Activated CD8-positive, alpha-beta memory T cell treated with anti-CD3 and anti-CD28 coated beads for 48 hours (primary cell): ENCODE measurements at places on chromosomes 11 and 22.

- no peak for DNase-seq
These were observed 19.7 kb downstream of the RAB30 start for GRCh38 chr11:83051760-83052671.

DNA sequence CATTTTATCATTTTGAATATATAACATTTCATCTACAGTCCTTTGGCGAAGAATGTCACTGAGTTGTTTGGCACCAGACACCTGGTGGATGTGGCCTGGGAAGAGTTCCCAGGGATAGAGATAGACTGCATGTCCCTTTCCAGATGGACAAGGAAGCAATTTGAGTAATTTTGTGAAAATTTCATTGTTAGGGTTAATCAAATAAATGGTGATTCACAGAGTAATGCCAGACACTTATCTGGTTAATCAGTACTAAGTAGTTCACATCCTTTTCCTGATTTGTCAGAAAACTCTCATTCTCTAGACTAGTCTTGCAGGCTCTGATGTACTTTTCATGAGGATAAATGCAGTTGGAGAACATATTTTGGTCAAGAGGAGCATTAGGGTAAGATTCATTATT lies 41.6 kb downstream of the NAALAD2 start:
- no peak for DNase-seq

GRCh38 chr11:34358728-34359547 lies 1.1 kb upstream of the ABTB2 start:
- DNase-seq = peak; percentile 28

GRCh38 chr22:48953830-48954229 lies 873.8 kb downstream of the BRD1 start:
- DNase-seq = no peak

- DNase-seq = no peak
These were observed 38.9 kb upstream of the CCDC34 start for GRCh38 chr11:27401833-27402316.

GRCh38 chr11:125978778-125979407 lies 33.0 kb downstream of the VSIG10L2 start:
- no peak for DNase-seq

DNA sequence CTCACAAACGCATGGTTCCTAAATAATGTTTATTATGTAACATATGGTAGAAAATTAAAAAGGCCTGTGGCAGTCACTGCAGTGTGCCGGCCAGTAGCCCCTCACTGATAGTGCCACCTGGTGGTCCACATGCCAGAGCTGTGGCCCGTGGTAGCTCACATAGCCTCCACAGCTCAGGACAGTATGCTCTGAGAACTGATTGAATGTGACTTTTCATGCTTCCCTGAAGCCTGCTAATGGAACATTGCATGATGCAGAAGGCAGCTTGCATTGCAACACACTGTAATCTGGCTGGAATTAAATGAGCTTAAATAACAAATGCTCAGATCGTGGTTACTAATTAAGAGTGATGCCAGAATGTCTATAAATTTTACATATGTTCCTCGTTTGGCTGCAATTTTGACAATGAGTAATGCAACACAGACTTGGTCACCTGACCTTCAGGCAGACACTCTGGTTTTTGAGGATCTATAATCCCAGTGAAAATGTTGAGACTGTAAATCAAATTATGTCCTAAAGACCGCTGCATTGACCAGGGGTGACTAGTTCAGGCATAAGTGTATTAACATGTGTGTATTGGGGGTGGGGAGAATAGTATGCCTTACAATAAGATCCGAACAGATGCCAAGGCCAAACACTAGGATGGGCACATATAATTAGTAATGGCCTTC lies 566.4 kb downstream of the METTL15 start:
- no peak for DNase-seq

DNA sequence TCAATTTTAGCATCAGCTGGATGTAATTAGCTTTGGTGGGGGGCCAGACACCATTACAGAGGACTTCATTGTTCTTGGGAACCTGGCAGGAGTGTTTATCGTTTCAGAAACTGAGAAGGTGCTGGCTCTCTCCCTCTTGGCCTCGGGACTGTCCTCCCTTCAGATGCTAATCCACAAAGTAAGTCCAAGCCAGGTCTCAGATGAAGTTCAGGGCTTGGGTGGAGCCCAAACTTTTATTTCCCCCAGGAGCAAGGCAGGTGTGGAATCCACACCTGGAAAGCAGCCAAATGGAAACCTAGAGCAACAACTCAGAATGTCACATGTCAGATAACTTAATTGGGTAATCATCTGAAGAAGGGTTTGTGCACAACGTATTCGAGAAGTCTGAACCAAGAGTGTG lies 119.2 kb downstream of the ME3 start:
- no peak for DNase-seq

DNA sequence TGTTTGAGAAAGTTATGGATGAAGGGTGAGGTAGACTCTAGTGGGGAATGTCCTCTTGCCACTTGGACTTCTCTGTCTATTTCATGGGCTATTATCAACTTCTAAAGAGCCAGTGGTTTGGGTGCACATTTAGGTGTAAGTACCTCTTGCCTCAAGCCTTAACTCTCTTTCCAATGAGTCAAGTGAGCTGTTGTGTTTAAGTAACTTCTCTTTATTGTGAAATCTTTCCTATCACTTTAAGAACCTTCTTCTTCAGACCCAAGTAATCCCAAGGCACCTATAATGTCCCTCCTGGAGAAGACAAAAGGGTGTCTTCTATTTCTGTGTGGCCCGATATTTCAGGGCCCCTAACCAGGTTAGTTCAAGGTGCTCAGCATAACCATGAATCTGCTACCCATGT lies 90.5 kb upstream of the VPREB1 start:
- DNase-seq = no peak

DNA sequence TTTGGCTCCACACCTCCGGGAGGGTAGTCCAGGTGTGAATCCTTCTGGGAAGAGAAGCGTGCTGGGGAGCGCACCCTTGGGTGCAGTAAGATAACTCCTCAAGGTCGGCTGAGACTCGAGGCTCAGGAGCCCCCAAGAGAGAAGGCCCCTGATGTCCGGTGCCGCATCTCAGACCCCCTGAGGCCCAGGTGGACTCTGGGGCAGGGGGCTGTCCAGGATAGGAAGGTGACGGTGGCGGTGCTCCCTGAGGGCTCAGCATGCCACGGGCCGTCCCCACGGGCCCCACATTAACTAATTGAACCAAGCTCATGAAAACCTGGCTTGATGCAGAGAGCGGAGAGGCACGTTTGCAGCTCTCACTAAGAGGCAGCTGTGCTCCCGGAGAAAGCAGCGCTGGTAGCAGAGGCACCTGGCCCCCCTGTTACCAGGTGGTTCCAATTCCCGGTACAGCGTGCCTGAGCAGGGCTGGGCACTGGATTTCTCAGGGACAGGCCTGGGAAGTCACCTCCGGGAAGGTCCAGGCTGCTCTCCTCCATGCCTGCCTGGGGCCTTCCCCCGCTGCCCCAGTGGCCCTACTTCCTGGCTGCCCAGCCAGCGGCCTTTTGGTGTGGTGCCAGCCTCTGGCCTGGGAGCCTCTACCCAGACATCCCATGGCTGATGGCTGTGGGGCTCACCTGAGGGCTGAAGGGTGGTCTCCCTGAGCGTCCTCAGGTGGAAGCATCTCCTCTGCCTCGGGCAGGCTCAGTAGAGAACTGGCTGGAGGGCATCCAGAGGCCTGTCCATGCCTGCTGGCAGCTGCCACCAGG lies 1.1 kb downstream of the KCNQ1 start:
- DNase-seq = no peak

GRCh38 chr11:44134625-44135024 lies 39.1 kb downstream of the EXT2 start:
- DNase-seq = no peak

- DNase-seq = no peak
These were observed 36.1 kb downstream of the TPBGL start for GRCh38 chr11:75276686-75277085.

DNA sequence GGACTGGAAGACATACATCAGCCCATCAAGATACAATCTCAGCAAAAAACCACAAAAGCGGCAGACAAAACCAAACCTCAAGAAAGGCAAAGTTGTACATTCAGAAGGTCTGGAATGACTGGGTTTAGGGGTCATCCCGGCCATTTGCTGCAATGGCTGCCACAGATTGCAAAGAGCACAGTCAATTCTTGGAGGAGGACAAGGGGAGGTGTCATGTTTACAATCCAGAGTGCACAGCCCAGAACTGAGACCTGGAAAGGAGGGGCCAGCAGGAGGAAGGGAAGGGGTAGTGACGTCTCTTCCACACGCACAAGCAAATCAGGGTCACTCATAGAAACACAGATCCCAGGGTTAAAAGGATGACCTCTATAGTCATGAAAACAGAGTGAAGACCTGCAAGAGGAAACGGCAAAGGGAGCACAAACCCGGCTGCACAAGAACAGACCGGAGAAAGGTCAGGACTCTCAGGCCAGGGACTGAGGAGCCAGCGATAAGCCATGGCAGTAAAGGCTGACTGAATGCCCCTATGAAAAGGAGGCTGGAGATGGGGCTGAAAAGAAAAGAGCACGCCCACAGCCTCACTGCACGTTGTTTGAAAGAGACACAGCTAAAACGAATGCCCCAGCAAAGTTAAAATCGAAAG lies 18.2 kb upstream of the MUC5AC start:
- DNase-seq = no peak

GRCh38 chr11:26134481-26135355 lies 197.2 kb upstream of the ANO3 start:
- no peak for DNase-seq

GRCh38 chr22:19275513-19275912 lies 16.0 kb downstream of the CLTCL1 start:
- no peak for DNase-seq

DNA sequence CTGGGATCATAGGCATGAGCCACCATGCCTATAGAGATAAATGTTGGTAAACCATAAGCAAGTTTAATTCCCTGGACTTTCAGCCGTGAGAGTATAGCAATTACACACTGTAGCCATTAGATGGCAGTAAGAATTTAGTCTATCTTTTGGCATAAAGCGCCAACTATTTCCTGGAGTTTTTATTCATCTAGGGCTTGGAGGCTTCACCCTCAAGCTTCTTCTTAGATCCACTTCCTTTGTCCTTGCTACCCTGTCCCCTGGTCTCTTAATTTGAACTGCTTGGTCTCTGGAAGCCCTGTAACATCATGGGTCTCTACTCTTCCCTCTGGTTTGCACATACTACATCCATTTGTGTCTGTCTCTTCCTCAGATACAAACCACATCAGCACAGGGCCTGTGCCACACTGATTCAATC lies 38.2 kb downstream of the OR10A6 start:
- DNase-seq = no peak

DNA sequence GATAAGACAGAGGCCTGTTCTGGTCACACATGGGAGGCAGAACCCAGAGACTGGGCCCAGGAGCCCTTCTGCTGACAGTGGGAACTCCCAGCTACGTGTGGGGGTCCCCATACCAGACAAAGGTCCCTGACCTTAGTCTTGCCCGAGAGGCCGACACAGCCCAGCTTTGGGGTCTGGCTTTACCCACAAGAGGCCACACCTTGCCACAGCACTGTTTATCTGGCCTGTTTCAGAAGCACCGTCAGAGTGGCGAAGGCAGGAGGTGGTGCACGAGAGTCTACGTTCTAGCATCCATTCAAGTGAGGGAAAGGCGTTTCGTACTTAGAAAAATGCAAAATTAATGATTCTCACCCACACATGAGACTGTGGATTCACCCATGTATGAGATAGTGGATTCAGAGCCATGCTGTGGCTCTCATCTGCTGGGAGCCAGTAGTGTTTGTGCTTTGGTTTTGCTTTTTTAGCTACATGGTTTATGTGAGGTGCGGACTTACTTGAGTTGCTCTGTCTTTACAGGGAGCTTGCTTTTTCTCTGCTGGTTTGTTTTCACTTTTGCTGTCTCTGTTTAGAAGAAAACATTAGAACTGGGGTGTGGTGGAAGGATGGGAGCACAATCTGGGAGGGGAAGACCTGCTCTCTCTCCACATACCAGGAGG lies 56.6 kb upstream of the PRODH start:
- no peak for DNase-seq

DNA sequence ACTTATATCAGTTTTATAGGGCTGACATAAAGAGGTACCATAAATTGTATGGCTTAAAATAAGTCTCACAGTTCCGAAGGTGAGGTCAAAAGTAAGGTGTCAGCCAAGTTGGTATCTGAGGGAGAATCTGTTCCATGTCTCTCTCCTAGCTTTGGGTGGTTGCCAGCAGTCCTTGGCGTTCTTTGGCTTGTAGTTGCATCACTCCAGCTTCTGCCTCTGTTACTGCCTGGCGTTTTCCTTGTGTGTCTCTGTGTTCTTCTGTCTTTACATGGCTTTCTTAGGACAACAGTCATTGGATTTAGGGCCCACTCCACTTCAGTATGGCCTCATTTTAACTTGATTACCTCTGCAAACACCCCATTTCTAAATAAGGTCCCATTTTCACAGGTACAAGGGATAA lies 16.7 kb downstream of the MMP7 start:
- no peak for DNase-seq

DNA sequence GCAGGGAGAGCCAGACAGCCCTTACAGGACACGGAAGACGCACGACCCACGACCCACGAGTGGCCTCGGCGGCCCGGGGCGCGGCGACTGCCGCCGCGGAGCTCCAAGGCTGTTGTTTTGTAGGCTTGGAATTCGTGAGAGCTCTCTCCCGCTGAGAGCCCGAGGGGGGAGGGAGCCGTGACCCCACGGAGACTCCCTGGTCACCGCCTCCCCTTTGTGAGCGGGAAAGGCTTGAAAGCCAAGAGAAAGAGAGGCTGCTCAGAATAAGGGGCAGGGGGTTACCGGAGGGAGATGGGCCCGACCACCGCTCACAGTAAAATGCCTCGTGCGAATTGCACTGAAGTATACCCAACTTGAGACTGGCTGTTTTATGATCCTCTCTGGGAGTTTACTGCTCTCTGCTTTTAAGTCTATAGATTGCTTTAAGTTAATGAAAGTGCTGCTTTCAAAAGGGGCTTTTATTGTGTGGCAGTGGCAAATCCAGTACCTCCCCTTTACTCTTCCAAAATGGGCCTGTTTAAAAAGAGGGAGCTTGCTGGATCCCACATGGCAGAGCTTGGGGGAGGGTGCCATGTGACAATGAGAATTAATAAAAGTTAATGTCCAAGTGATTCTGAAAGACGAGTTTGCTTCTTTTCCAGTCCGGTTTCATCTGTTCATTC lies 2.9 kb downstream of the PKNOX2 start:
- no peak for DNase-seq

DNA sequence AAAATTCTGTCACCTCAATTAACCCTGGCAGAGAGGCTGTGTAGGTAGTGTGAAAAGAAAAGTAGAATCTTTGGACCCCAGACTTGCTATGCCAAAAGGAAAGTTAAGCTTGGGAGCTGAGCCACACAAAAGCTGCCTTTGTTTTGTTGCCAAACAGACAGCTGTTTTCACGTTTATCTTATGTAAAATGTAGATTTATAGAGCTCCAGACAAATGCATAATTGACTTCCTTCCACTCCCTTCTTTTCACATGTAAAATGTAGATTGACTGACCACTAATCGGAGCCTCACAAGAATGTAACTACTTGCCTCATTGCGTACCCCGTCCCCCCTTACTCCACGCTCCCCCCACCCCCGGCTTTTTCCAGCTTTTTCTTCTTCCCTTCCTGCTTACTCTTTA lies 2302.2 kb upstream of the RAG2 start:
- DNase-seq = no peak

GRCh38 chr11:120648771-120649170 lies 137.2 kb downstream of the GRIK4 start:
- DNase-seq = no peak
